ENCODE measurements at places on chromosomes 3 and 15.
A peak's percentile ranks its signal among the peaks of the same experiment; 100 is the strongest.

DNA sequence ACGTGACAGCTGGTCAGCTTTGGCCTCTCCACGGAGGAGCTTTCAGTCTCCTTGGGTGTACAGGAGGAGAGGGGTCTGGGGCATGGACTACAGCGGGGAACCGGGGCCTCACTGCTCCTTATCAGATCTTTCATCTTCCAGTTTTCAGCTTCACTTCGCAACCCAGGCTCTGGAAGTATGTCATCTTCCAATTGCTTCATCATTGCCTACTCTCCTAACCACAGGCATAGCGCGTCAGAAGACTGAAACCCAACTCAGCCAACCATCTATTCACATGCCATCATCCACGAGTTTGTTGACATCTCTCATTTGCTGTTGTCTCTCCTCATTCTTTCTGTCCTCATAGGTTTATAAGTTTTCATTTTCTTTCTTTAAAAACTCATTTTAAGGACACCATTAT, 119.5 kb downstream of the MYLK start:
- no peak for DNase-seq

DNA sequence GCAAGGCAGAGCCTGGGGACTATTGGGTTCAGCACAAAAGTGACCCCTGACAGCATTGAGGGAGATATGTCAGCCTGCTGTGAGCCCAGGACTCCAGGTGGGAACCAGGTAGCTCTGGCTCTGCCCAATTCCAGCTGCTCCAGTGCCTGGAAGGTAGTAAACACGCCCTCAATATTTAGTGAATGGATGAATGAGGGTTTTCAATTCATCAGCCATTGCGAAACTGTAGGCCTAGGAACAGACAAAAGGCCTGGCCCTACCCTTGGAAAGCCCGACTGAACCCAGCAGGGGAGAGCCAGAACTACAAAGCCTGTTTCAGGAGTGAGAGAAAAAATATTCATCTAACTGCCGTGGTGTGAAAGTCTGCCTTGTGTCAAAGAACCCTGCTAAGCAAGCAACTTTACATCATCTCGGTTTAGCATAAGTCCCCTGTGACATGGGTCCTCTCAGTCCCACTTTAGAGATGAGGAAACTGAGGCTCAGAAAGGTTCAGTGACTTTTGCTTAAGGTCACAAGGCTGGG, 8.1 kb upstream of the CSK start:
- DNase-seq, result no peak

DNA sequence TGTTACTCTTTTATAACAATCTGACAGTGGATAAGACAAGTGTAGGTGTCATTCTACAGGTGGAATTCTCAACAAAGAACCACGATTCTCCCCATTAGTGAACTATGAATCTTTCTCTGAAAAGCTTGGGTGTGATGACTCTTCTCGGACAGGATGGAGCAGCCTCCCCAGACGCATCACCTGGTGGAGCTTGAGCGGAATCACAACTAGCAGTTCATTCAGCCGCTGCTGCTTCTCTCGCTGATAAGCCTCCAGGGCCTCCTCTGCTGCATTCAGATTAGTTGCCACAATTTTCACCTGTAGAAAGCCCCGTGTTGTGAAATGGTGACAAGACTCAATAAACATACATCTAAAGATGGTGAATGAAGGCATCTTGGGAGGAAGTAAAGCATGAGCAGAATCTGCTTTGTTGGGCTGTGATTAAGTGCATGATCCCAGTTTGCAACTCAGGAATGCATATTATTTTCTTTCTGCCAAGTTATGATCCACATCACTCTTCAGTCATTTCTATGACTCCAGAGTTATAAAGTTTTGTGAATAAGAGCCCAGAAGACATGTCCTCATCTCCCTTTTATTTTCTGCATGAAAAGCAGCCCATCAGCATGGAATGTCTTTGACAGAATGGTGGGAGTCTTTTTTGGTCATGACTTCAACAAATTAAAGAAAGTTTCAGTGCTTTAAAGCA, 93.6 kb downstream of the BOC start:
- DNase-seq, result no peak

DNA sequence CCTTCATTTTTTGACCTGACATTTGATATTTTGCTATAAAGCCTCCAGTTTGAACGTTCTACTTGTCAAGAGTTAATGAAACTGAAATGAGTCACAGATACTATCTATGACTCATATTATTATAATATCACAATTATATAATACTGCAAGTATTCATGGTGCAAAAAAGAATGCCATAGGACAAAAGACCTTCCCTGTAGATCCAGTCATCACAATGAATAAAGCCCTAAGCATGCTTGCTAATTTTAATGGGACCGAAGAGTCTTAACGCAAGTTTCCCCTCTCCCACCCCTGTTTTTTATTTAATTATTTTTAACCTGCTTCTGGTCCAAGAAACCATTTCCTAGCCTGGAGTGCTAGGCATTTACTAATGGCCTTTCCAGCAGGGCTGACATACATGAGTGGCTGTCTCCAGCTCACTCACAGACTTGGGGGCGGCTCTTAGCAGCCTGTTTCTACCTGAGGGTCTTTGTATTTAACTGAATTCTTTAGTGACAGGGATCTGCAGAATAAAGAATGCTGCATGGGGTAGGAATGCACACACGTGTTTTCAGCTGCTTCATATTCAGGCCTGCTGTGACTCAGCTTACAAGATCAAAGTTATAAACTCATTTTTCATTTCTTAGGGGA, 61.2 kb downstream of the THBS1 start:
- DNase-seq, result no peak

DNA sequence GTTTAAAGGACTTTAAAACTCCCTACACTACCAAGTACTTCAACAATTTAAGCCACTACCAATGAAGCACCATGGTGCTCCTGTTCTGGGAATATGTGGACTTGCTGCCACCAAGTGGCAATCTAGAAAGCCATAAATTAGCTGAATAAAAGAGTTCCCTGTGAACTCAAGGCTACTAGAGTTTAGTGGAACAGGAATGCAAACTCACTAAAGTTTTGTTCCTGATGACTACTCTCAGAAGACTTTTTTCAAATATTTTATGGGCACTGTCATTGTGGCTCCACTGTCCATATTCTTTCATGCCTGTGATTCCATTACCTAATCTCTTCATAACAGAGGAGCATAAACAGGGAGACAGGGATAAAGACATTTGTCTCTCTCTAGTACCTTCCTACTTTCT, 63.9 kb downstream of the TMCC1 start:
- DNase-seq, result peak; percentile 41

DNA sequence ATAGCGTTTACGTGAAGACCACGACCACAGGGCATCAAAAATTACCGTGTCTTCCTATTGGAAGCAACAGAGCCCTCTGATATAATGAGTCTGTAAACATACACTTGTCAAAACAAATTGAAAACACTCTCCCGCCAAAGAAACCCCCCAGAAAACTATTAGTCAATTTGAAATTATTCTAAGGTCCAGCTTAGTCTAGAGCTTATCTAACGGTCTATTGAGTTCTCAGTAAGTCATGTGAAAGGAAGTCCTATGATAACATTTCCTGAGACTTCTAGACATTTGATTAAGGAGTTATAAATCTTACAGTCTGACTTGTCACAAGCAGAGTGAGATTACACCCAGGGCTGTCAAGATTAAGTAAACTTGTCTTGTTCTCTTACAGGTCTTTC, 356.3 kb downstream of the FOXP1 start:
- no peak for DNase-seq

GRCh38 chr3:120473896-120474675, 23.3 kb upstream of the FSTL1 start:
- no peak for DNase-seq

DNA sequence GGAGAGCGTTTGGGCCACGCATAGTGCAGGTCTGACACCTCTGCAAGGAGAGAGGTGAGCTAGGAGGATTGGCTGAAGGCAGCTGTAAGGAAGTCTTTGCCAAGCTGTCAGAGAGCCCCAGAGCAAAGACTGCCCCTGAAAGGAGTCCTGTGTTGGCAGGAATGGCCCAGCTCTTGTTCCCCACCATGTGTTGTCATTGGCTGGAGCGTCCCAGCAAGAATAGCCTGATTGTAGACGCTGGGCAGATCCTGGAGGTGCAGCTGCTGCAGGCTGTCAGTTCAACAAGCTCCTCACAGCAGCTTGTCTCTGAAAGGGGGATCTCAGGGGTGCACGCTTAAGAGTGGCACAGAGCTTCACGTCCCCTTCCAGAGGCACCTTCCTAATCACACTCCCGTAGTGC, 237.6 kb downstream of the FEZF2 start:
- DNase-seq, result no peak

DNA sequence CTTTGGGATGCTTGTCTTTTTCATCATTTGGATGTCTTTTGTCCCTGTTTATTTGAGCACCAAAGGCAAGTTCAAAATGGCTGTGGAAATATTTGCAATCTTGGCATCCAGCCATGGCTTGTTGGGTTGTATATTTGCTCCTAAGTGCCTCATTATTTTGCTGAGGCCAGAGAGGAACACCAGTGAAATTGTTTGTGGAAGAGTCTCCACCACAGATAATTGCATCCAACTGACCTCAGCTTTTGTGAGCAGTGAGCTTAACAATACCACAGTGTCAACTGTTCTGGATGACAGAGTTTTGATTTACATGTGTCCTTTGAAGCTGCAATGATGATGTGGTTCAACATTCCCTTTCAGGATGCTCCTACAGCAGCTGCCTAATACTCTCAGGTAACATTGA, 83.0 kb upstream of the KCNAB1 start:
- DNase-seq, result peak; percentile 24

- no peak for DNase-seq
Observed at GRCh38 chr15:60057554-60057953, 53.4 kb downstream of the FOXB1 start.

- DNase-seq, result no peak
Observed at GRCh38 chr3:37132334-37132733, 42.0 kb downstream of the LRRFIP2 start.

- no peak for DNase-seq
Observed at GRCh38 chr15:30933293-30933692, 29.6 kb downstream of the FAN1 start.

GRCh38 chr3:111919370-111920065, 59.3 kb upstream of the ABHD10 start:
- DNase-seq, result no peak

DNA sequence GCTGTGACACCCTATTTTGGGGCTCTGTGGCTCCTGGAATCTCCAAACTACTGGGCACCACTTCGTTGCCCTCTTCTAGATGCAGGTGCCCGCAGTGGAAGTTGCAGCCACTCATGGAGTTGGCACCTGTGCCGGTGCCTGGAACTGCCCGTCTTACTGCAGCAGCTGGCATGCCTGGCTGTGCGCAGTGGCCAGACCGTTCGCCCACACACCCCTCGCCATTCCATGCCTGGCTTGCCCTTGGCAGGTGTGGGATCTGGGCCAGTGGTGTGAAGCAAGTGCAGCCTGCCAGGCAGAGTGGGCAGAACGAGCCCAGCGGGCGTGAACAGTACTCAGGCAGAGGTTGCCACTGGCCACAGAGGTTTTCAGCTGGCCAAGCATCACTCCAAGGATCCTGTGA, 1286.7 kb downstream of the ROBO1 start:
- DNase-seq, result no peak

- DNase-seq, result no peak
Observed at GRCh38 chr3:52535411-52536111, 844 bp upstream of the UQCC5 start.

GRCh38 chr3:52283306-52283705, 4.3 kb upstream of the GLYCTK start:
- no peak for DNase-seq

DNA sequence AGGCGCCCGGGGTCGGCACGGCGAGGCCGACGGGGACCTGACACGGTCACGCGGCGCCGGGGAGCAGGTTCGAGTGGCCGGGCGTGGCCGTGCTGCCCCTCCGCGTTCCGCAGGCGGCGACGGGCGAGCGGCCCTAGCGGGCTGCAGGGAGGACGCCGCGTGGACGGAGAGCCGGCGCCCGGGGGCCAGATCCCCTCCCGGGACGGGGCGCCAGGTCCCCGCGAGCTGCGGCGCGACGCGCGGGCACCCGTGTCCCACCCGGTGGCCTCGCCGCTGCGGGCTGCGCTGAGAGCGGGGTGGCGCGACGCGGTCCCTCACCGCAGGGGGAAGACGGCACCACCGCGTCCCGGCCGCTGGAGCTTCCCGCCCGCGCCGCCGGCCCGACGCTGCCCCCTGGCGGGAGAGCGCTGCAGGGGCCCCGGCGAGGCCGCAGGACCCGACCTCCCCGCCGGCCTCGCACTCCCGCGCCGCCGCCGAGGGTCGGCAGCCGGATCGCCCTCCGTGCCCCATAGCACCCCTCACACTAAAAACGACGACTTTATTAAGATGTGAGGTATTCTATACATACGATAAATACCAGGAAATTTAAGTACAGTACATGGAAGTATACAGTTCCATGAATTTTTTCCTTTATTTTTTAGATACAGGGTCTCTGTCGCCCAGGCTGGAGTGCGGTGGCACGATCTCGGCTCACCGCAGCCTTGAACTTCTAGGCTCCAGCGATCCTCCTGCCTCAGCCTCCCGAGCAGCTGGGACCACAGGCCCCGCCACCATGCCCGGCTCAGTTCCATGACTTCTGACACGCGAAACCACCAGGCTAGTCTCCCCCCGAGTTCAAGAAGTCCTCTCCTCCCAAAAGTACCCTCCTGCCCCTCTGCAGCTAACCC, 1.3 kb upstream of the PIGZ start:
- peak; percentile 38 for DNase-seq

GRCh38 chr3:166810741-166811445, 569.2 kb downstream of the ZBBX start:
- no peak for DNase-seq

DNA sequence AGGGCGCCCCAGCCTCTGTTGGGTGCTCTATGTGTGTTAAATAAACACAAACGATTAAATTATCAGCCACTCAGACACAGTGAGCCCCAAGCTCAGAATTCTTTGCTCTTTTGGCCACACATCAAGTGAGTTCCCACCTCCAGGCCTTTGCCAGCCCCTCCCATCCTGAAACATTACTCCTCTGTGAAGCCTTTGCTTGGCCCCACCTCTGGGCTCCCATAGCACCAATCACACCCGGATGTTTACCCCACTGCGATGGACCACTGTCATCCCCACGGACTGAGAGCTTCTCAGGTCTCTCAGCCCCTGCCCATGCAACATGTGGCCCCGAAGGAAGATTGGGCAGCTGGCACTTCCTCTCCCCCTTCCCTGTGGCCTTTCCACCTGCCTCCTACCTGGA, 85.1 kb downstream of the NUP210 start:
- no peak for DNase-seq

DNA sequence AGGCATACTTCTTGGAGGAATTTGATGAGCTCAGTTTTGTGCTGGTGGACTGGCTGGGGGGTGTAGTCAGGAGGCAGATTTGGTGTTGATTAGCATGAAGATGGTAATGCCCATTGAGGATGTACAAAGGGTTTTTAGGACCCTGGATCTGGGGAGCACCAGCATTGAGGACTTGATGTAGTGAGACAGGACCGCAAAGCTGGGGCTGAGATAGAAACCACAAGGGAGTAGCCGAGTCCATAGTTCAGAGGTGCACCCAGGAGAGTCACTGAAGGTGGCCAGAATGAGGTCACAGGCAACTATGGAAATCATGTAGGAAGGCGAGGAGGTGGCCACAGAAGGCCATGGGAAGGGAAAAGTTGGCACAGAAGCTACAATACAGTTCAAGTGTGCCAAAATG, 2.7 kb upstream of the CDC25A start:
- no peak for DNase-seq

Data from amygdala (tissue), 56 donors.